ENCODE measurements at places on chromosomes 12 and 14.
A peak's percentile ranks its signal among the peaks of the same experiment; 100 is the strongest.

- no peak for DNase-seq
Measured at GRCh38 chr14:80493620-80494019, 282.3 kb upstream of the DIO2 start.

- peak; percentile 2 for DNase-seq
Measured at GRCh38 chr12:2003676-2004112, 563 bp downstream of the DCP1B start.

GRCh38 chr14:75250800-75251199 lies 27.8 kb upstream of the FOS start:
- DNase-seq, result no peak

DNA sequence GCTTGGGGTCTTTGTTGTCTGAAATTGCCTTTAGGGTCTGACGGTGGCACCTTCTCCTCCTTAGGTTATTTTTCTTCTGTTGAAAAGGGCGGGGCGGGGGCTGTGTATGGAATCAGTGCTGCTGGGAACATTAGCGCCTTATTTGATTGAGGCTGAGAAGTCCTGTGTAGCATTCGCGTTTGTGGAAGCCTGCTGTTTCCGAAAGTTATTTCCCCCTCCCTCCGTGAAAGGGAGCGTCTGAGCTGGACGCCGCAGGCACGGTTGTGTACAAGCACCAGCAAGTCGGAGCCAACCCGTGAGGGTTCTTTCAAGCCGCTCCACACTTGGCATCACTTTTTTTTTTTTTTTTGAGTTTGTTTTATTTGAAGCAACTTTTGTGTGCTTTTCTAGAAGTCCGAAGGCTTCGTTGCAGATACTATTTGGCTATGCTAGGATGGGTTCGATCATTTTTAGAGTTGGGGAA lies 1.1 kb downstream of the SYNE2 start:
- DNase-seq, result no peak
